A375 (cell line): ENCODE measurements at places on chromosomes 4 and X. TPM values are rescaled to one million over a fixed set of nuclear protein-coding genes. Genes with fewer than 3 reads are reported as not detected.

Gene HSFX3
- not detected in 2 replicates for total RNA-seq

Gene EPHA5
- total RNA-seq, result 0.08 and 0.13 TPM in 2 replicates

Gene CNKSR2
- 17.6 and 21.5 TPM in 2 replicates for total RNA-seq

Gene CLIC2
- total RNA-seq, result not detected in 2 replicates

Gene CCDC110
- total RNA-seq, result 0.34 TPM in 1 of 2 replicates, not detected in the other

Gene RHOXF2
- total RNA-seq, result not detected in 2 replicates

Gene ADGRG4
- not detected in 2 replicates for total RNA-seq

Gene TSPAN6
- total RNA-seq, result 6.9 and 9.9 TPM in 2 replicates

Gene CTAG1A
- 581 and 722 TPM in 2 replicates for total RNA-seq

Gene NAA11
- total RNA-seq, result 48.1 and 52.4 TPM in 2 replicates

Gene GPR143
- 0.08 TPM in 1 of 2 replicates, not detected in the other for total RNA-seq

Gene COL25A1
- total RNA-seq, result not detected in 2 replicates

Gene PABPC1L2B
- 0.19 TPM in 1 of 2 replicates, not detected in the other for total RNA-seq

Gene GPR173
- not detected in 2 replicates for total RNA-seq

Gene CSAG1
- total RNA-seq, result 60.4 and 67.0 TPM in 2 replicates

Gene STARD8
- 1.7 and 2.1 TPM in 2 replicates for total RNA-seq

Gene CYTL1
- total RNA-seq, result 0.30 TPM in 1 of 2 replicates, not detected in the other

Gene UGT2A1
- total RNA-seq, result not detected in 2 replicates

Gene RIBC1
- total RNA-seq, result 1.4 and 3.1 TPM in 2 replicates

Gene USP17L15
- not detected in 2 replicates for total RNA-seq

Gene SYTL5
- 62.6 and 66.9 TPM in 2 replicates for total RNA-seq
